ENCODE measurements at places on chromosomes 2 and 18. TPM values are rescaled to one million over a fixed set of nuclear protein-coding genes. Genes with fewer than 3 reads are reported as not detected.

- H3K36me3 ChIP-seq, result no peaks in the 10 kb centered on the region
- H3K27ac ChIP-seq, result no peak overlapping the region
- H3K4me1 ChIP-seq, result no peaks in the 10 kb centered on the region
- no peaks in the 10 kb centered on the region for H3K27me3 ChIP-seq
- DNase-seq, result peak; percentile 41
Measured at GRCh38 chr2:223727562-223727961, 109.8 kb downstream of the AP1S3 start.

GRCh38 chr2:43060390-43061016 is 165.9 kb downstream of the ZFP36L2 start:
- H3K4me3 ChIP-seq, result no peak overlapping the region
- H3K36me3 ChIP-seq, result no peaks in the 10 kb centered on the region
- H3K27me3 ChIP-seq, result no peaks in the 10 kb centered on the region
- no peak for DNase-seq

Gene RFX8
- 0.88 TPM for total RNA-seq

DNA sequence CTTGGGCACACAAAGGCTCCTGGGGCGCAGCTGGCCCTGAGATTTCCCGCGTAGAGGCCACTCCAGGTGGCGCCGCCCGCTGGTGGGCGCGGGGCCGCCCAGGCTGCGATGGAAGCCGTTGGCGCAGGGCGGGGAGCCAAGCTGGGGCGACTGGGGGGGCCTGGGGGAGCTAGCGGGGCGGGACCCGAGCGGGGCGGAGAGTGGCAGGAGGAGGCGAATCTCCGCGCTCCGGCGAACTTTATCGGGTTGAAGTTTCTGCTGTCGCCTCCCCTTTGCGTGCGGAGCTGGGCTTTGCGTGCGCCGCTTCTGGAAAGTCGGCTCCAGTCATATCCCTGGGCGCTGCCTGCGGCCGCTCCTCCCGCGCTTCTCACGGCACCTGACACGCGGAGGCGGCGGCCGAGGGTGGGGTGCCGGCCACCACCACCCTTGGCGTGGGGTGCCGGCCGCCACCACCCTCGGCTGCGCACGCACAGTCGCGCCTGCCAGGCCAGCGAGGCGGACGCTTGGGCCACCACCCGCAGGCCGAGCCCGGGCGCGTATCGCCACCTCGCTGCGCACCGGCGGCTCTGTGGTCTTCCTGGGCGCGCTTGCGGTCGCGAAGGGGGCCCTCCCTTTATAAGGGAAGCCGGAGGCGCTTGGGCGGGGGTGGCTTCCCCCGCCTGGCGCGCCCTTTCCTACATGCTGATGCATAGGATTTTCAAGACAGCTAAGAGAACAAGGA is 919 bp upstream of the CYP1B1 start:
- DNase-seq, result peak; percentile 70
- peak overlapping the region; percentile 67 for H3K27ac ChIP-seq
- H3K36me3 ChIP-seq, result no peaks in the 10 kb centered on the region
- peaks cover 49% of the 10 kb centered on the region for H3K27me3 ChIP-seq
- H3K4me3 ChIP-seq, result peak overlapping the region; percentile 66
- peaks cover 19% of the 10 kb centered on the region for H3K4me1 ChIP-seq

- DNase-seq, result no peak
- no peak overlapping the region for H3K4me3 ChIP-seq
- no peaks in the 10 kb centered on the region for H3K27me3 ChIP-seq
- H3K36me3 ChIP-seq, result no peaks in the 10 kb centered on the region
- no peaks in the 10 kb centered on the region for H3K4me1 ChIP-seq
- H3K27ac ChIP-seq, result no peak overlapping the region
Measured at GRCh38 chr2:31038385-31038784, 99.9 kb downstream of the GALNT14 start.

- peaks cover 10% of the 10 kb centered on the region for H3K4me1 ChIP-seq
- peak overlapping the region; percentile 95 for H3K27ac ChIP-seq
- H3K36me3 ChIP-seq, result no peaks in the 10 kb centered on the region
- H3K27me3 ChIP-seq, result no peaks in the 10 kb centered on the region
- H3K4me3 ChIP-seq, result no peak overlapping the region
- DNase-seq, result no peak
Measured at GRCh38 chr2:85583667-85584353, 421 bp upstream of the VAMP5 start.

Gene RPRM
- 1.9 TPM for total RNA-seq

Gene GKN1
- total RNA-seq, result not detected

GRCh38 chr2:53040536-53041229 is 726.9 kb upstream of the CHAC2 start:
- H3K36me3 ChIP-seq, result no peaks in the 10 kb centered on the region
- no peak overlapping the region for H3K4me3 ChIP-seq
- no peak for DNase-seq
- no peaks in the 10 kb centered on the region for H3K27me3 ChIP-seq
- no peak overlapping the region for H3K27ac ChIP-seq
- no peaks in the 10 kb centered on the region for H3K4me1 ChIP-seq

Gene KIAA2012
- total RNA-seq, result 5.3 TPM

Gene RAX
- total RNA-seq, result not detected

Gene PHLPP1
- total RNA-seq, result 12.5 TPM

GRCh38 chr2:28904295-28904694 is 9.8 kb downstream of the WDR43 start:
- no peaks in the 10 kb centered on the region for H3K27me3 ChIP-seq
- H3K4me1 ChIP-seq, result no peaks in the 10 kb centered on the region
- no peak overlapping the region for H3K27ac ChIP-seq
- H3K4me3 ChIP-seq, result no peak overlapping the region
- H3K36me3 ChIP-seq, result peaks cover 32% of the 10 kb centered on the region

- H3K4me1 ChIP-seq, result no peaks in the 10 kb centered on the region
Measured at GRCh38 chr2:170456914-170457313, 258.2 kb upstream of the SP5 start.

- no peak overlapping the region for H3K27ac ChIP-seq
- no peaks in the 10 kb centered on the region for H3K4me1 ChIP-seq
- no peaks in the 10 kb centered on the region for H3K27me3 ChIP-seq
Measured at GRCh38 chr18:58827886-58828285, 36.8 kb upstream of the ZNF532 start.

- H3K27me3 ChIP-seq, result no peaks in the 10 kb centered on the region
- no peak for DNase-seq
- no peaks in the 10 kb centered on the region for H3K36me3 ChIP-seq
- H3K4me3 ChIP-seq, result no peak overlapping the region
- H3K27ac ChIP-seq, result no peak overlapping the region
Measured at GRCh38 chr2:168194784-168195522, 52.4 kb downstream of the STK39 start.

DNA sequence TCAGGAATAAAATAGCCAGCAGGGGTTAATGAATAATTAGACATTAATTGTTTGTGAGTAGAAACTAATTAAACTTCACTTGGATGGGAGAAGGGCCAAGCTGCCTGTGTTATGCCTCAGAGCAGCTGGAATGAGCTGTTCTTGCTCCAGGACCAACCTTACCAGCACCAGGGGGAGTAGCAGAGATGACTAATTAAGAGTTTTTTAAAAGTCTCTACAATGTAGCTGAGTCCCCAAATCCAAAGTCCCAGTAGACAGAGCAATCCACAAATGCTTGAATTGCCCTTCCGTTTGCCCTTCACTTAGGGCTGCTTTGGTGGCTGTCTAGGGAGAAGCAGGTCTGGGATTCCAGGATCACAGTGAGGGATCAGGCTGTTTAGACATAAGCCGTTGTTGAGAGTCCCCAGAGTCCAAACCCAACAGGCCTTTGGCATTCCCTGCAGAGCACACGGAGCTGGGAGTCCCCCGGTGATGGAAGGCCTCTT is 59.4 kb downstream of the RHOB start:
- H3K36me3 ChIP-seq, result no peaks in the 10 kb centered on the region
- H3K4me1 ChIP-seq, result no peaks in the 10 kb centered on the region
- no peaks in the 10 kb centered on the region for H3K27me3 ChIP-seq

GRCh38 chr18:22213333-22213973 is 44.1 kb downstream of the GATA6 start:
- no peaks in the 10 kb centered on the region for H3K27me3 ChIP-seq
- H3K4me1 ChIP-seq, result peaks cover 5% of the 10 kb centered on the region
- H3K27ac ChIP-seq, result no peak overlapping the region
- no peaks in the 10 kb centered on the region for H3K36me3 ChIP-seq

Gene EFHD1
- total RNA-seq, result 2.2 TPM

Gene MAPK4
- 5.2 TPM for total RNA-seq

Gene SUCLG1
- 56.2 TPM for total RNA-seq

GRCh38 chr18:80086281-80086680 is 22.8 kb upstream of the ADNP2 start:
- H3K4me3 ChIP-seq, result no peak overlapping the region
- H3K4me1 ChIP-seq, result no peaks in the 10 kb centered on the region
- DNase-seq, result no peak
- no peaks in the 10 kb centered on the region for H3K27me3 ChIP-seq

Gene GAREM2
- total RNA-seq, result 2.8 TPM

- no peaks in the 10 kb centered on the region for H3K27me3 ChIP-seq
- DNase-seq, result no peak
- H3K4me3 ChIP-seq, result no peak overlapping the region
Measured at GRCh38 chr2:33188799-33189198, 242.0 kb downstream of the LTBP1 start.

- no peaks in the 10 kb centered on the region for H3K36me3 ChIP-seq
- DNase-seq, result no peak
- H3K4me3 ChIP-seq, result no peak overlapping the region
- H3K27ac ChIP-seq, result no peak overlapping the region
- no peaks in the 10 kb centered on the region for H3K4me1 ChIP-seq
- H3K27me3 ChIP-seq, result no peaks in the 10 kb centered on the region
Measured at GRCh38 chr2:49913025-49913424, 758.7 kb upstream of the FSHR start.

Gene KIF5C
- total RNA-seq, result 1.4 TPM

GRCh38 chr2:21438949-21439348 is 315.2 kb downstream of the TDRD15 start:
- no peaks in the 10 kb centered on the region for H3K36me3 ChIP-seq
- H3K4me3 ChIP-seq, result no peak overlapping the region
- no peak overlapping the region for H3K27ac ChIP-seq
- no peaks in the 10 kb centered on the region for H3K4me1 ChIP-seq
- H3K27me3 ChIP-seq, result no peaks in the 10 kb centered on the region
- peak; percentile 26 for DNase-seq

Gene IL37
- not detected for total RNA-seq

- no peaks in the 10 kb centered on the region for H3K36me3 ChIP-seq
- DNase-seq, result no peak
- H3K27me3 ChIP-seq, result no peaks in the 10 kb centered on the region
Measured at GRCh38 chr2:159846564-159846963, 48.6 kb upstream of the CD302 start.

Gene METTL5
- total RNA-seq, result 29.2 TPM

Gene CFAP221
- 42.4 TPM for total RNA-seq

Gene UGT1A3
- total RNA-seq, result not detected

Gene DCDC2C
- 0.37 TPM for total RNA-seq

Gene SLC35F6
- total RNA-seq, result 14.8 TPM

Gene ARHGAP28
- total RNA-seq, result 123 TPM

DNA sequence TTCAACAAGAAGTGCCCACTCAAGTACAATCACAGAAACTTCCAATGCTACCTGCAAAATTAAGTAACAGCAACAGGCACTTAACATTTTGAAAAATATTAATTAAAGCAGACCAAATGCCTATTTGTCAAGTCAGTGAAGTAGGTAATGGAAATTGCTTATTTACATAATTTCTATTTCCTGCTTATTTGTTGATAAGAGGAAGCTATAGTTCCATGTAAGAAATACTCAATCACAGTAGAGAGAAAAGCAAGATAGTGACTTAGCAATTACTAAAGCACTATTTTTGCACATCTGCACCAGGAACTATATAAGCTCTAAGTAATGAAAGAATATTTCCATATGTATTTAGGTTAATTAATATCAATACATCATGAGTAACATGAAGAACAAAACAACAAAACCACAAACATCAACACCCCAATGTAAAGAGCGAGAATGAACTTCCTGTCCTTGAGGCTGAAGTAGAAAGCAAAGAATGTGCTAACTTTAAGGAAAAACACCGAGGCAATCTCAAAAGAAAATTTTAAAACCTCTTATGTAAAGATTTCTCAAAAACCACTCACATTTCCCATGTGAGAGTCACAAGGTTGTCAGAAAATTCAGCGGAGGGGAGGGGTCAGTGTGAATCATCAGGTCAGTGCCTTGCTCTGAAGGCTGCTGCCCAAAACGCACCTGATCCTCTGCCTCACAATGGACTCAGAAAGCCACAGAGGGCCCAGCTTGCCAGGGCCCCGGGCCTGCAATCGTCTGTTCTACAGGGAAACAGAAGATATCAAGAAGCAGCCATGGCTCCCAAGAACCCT is 12.5 kb downstream of the NPC1 start:
- no peak overlapping the region for H3K4me3 ChIP-seq
- H3K36me3 ChIP-seq, result peaks cover 22% of the 10 kb centered on the region
- peaks cover 14% of the 10 kb centered on the region for H3K4me1 ChIP-seq
- peak overlapping the region; percentile 89 for H3K27ac ChIP-seq

GRCh38 chr2:181307203-181307991 is 149.8 kb upstream of the ITGA4 start:
- no peaks in the 10 kb centered on the region for H3K27me3 ChIP-seq
- no peak for DNase-seq
- H3K36me3 ChIP-seq, result no peaks in the 10 kb centered on the region
- no peak overlapping the region for H3K4me3 ChIP-seq
- H3K4me1 ChIP-seq, result no peaks in the 10 kb centered on the region

GRCh38 chr18:72444111-72444797 is 99.9 kb downstream of the CBLN2 start:
- H3K4me3 ChIP-seq, result no peak overlapping the region
- no peak overlapping the region for H3K27ac ChIP-seq
- no peaks in the 10 kb centered on the region for H3K36me3 ChIP-seq
- no peaks in the 10 kb centered on the region for H3K27me3 ChIP-seq
- H3K4me1 ChIP-seq, result no peaks in the 10 kb centered on the region

GRCh38 chr2:69741229-69741574 is 732 bp upstream of the ANXA4 start:
- DNase-seq, result peak; percentile 63
- H3K36me3 ChIP-seq, result no peaks in the 10 kb centered on the region
- peaks cover 16% of the 10 kb centered on the region for H3K4me1 ChIP-seq
- peak overlapping the region; percentile 71 for H3K27ac ChIP-seq
- H3K4me3 ChIP-seq, result peak overlapping the region; percentile 98

DNA sequence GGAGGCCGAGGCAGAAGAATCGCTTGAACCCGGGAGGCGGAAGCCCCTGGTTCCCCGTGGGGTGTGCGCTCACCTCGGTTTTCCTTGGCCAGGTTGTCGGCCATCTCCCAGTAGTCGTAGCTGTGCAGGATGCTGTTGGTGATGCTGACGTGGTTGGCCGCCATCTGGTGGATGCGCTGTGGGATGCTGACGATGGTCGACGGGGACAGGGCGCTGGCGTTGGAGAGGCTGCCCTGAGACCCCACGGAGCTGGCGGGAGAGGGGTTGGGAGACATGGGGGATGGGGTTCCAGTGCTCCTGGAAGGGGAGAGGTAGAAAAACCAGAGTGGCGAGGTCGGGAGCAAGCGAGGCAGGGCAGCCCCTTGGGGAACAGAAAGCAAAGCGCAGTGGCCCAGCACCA is 64.4 kb upstream of the REV1 start:
- no peak overlapping the region for H3K27ac ChIP-seq
- H3K4me3 ChIP-seq, result no peak overlapping the region
- H3K36me3 ChIP-seq, result peaks cover 31% of the 10 kb centered on the region
- no peaks in the 10 kb centered on the region for H3K27me3 ChIP-seq
- no peaks in the 10 kb centered on the region for H3K4me1 ChIP-seq
